ENCODE measurements at places on chromosomes 7 and 10.

DNA sequence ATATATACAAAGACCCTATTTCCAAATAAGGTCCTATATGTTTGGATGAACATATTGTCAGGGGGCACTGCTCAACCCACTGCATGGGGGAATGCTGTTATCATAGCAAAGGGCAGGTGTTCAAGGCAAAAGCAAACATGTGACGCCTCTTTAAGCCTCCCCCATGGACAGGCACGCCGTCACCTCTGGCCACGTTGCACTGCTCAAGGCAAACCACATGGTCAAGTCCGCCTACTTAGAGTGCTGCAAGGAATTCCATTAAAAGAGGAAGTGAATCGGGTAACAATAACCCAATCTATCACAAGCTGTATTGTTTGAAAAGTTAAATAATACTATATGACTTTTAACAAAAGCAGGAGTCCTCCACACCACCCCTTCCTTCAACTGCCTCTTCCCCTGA is 8.8 kb upstream of the CALD1 start:
- DNase-seq = no peak

DNA sequence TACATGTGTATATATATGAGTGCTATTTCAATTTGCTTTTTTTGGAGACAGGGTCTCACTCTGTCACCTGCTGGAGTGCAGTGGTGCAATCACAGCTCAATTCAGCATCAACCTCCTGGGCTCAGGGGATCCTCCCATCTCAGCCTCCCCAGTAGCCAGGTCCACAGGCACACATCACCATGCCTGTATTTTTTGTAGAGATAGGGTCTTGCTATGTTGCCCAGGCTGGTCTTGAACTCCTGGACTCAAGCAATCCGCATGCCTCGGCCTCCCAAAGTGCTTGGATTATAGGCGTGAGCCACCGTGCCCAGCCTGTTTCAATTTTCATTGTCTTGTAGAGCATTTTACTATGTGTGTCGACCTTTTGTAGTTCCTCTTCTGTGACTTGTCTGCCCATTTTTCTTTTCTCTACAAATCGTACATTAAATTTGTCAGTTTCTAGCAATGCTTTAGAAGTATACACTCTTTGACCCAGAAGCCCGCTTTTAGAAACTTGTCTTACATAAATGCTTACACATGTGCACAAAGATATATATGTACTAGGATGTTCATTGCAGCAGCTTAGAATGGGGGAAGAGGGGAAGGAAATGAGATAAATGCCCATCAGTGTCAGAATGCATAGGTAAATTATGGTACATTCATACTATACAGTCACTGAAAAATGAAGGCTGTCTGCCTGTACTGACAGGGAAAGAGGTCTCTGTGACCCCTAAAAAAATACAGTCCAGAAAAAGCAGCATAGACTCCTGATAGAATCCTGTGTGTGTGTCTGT is 12.2 kb upstream of the RFC2 start:
- no peak for DNase-seq

GRCh38 chr10:119541046-119541445 is 1.5 kb downstream of the RGS10 start:
- no peak for DNase-seq

DNA sequence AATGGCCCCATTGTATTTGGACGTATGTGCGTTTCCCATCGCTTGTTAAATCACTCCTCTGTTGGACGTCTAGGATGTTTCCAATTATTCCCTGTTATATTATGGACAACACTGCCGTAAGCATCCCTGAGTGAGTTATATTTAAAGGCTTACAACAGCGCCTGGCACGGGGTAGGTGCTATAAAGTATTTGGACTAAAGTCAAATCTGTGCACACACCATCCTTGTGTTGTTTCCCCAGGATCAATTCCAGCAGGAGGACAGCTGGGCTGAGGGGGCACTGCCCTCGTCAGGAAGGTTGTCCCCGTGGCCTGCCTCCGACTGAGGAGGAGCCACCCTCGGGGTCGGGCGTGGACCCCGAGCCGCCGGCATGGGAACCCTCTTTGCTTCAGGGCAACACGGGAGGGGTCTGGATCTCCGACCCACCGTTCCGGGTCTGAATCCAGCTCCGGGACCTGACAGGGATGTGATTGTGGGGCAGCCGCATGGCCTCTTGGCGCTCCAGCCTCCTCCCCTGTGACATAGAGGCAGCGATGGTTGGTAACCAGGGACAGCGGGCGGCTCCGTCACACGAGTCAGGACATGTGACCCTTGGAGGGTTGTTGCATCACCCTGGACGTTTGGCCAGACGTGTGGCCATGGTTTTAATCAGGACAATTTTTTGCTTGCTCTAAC is 1.5 kb upstream of the JAKMIP3 start:
- DNase-seq = no peak

DNA sequence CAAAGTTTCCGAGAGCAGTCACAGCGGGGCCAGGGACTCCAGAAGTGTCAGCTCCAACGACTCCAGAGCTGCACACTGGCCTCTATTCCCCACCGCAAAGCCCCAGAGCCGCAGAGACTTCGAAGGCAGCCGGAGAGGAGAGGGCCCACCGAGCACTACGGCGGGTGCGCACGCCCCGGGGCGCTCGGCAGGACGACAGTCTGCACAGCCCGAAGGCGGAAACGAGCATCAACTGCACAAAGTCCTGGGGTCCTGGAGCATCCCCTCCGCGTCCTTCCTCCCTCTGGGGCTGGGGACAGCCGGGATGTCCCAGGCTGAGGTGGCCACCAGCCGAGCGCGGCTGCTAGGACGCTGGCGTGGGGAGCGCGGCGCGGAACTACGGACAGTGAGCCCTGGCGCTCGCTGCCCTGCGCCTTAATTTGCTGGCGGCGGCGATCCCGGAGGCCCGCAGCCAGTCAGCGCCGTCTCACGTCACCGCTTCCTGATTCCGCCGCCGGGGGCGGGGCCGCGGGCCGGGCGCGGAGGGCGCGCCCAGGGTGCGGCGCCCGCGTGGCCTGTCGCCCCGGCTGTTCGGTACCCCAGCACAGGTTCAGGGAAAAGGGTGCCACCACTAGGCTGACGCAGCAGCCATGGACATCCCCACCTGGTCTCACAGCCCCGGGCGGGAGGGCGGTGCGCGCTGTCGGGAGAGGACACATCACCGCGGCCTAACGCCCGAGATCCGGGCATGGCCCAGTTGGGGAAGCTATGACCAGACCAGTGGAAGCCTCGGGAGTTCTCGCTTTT is at the start of gene TBX20:
TBX20 (minus strand) TSS at position 391 of the 786 bp plus-strand sequence. CDS start 480 bp downstream, outside the sequence.
- no peak for DNase-seq

GRCh38 chr7:127760436-127761031 is 108.5 kb downstream of the SND1 start:
- no peak for DNase-seq

DNA sequence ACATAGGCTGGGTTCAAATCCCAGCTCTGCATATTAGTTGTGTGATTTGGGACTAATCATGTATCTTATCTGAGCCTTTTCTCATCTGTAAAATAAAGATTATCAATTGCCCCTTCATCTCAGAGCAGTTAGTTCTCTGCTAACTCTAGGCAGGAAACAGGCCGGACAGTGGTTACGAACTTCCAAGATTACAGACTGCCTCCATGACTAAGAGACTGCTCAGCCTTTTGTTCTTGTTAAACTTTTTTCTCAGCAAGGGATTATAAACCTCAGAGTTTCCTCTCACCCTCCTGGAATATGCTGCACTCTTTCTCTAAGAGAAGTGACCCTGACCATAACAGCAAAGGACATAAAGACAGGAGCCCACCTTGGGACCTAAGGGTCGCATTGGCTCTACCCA is 52.5 kb upstream of the NFKB2 start:
- no peak for DNase-seq

DNA sequence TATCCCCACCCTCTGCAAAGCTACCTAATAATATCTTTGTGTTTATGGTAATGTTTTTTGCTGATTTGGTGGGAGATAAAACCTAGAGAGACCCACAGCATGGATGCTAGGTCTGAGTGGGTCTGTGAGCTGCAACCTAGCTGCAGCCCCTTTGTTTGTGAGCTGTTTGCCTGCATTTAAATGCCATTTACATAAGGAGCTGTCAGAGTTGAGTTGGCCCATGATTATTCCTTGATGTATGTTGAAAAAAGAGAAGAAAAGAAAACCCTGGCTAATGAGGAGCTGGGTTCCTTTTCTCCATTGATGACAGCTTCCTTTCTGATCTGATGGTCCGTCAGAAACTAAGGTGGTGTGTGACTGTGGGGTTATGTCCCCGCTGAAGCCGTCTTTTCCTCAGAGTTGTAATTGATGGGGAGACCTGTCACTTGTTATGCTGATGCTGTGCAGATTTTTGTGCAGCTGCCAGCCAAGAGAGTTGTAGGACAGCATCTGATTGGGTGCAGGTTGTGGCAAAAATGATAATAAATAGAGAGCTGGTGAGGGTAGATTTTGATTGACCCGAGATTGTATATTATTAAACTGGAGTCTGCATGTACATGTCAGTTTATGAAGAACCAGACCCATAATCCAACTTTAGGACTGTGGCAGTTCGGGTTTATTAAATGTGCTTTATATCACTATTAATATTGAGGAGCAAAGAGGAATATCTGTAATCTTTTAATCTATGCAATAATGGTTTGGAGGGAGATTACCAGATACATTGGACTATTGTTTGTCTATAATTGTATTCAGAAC is 219.8 kb downstream of the AUTS2 start:
- no peak for DNase-seq

DNA sequence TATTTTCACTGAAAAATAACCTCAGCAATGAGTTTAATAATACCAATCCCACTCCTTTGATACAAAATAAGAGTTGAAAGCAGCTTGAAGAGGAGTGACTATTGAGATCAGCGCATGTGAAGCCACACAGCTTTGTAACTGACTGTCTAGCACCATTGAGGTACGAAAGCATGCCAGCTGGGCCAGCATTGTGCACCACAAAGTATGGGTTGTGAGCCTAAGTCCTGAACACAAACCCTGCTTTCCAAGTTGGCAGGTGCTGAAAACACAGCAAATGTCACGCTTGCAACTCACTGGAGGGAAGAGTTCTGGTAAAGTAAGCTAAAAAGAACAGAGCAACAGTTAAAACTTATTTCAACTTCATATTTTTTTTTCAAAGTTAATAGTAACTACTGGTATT is 4.0 kb upstream of the FAM53B start:
- DNase-seq = no peak

DNA sequence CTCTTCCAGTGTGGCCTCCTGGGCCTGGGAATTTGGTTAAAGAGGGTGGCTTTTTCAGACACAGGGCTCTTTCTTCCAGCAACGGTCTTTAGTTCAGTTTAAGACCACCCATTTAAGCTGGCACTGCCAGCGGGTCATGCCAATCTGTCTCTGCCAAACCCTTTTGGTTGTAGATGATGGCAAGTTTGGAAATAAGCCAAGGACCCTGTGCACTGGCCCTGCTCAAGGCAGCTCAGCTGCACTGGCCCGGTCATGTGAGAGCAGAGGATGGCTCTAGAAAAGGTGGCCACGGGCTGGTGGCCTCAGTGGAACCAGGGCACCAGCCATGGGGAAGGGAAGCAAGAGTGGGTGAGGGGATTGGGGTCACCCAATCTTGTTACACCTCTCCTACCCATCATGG is 294.1 kb downstream of the GLRX3 start:
- no peak for DNase-seq

GRCh38 chr7:90276033-90276728 is 31.2 kb downstream of the CFAP69 start:
- no peak for DNase-seq

DNA sequence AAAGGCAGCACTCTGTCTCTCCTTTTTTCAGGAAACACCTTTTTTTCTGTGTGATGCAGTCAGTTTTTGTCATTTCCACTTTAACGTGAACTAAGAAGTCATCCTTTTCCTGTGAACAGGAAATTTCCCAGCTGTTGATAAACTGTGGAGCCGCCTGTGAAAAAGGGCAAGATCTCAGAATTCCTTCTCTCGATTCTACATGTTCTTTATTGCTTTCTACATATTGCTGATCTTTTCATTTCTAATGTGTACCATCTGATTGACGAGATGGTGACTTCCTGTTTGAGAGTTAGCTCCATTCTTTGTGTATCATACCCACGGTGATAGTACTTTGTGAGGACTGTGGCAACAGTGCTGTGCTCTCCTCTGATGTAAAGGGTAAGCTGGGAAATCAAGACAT is 50.4 kb downstream of the ADD3 start:
- no peak for DNase-seq

DNA sequence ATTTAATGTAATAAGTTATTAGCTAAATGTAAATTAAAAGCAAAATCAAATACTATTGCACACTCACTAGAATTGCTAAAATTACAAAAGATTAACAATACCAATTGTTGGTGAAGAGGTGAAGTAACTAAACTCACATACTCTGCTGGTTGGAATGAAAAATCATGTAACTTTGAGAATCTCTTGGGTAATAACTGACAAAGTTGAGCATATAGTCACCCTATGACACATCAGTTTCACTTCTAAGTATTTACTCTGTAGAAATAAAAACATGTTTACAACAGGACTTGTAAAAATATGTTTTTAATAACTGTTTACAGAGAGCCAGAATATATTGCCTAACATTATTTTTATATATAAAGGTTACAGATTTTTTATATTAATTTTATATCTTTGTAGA is 33.6 kb downstream of the CNTNAP2 start:
- DNase-seq = no peak

GRCh38 chr7:64590971-64591370 is 28.1 kb upstream of the ZNF680 start:
- DNase-seq = no peak

DNA sequence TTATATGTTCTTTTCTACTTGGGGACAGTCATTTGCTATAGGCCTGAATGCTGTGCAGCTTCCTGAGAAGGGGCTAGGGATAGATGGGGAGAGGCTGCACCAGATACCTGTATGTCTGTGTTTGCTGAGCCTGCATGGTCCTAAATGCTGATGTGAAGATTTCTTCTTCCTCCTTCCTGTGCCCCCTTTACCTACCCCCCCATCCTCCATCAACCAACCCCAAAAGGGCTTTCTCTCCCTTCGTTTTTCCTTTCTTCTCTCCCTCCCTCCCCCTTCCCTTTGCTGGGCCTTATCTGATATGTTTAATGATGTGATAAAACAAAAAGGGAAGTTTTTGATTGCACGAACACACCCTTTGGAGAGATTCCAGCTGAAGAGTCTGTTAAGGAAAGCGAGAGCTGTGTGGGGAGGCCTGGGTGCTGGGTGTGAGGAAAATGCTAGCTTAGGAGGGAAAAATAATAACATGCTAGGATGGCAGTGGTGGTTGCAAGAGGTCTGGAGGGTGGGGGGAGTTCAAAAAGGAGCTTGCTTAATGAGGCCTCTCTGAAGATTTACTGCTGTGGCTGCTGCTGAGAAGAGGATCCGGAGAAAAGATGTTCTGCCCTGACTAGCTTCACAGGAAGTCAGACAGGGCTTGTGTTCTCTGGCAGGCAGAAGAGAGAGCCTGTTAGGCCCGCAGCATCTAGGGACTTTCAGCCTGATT is 101.8 kb downstream of the SAMD9 start:
- DNase-seq = no peak

- no peak for DNase-seq
These were observed 20.8 kb downstream of the SFTPD start for GRCh38 chr10:79928028-79928583.
